ENCODE measurements at places on chromosomes 7 and 10.

DNA sequence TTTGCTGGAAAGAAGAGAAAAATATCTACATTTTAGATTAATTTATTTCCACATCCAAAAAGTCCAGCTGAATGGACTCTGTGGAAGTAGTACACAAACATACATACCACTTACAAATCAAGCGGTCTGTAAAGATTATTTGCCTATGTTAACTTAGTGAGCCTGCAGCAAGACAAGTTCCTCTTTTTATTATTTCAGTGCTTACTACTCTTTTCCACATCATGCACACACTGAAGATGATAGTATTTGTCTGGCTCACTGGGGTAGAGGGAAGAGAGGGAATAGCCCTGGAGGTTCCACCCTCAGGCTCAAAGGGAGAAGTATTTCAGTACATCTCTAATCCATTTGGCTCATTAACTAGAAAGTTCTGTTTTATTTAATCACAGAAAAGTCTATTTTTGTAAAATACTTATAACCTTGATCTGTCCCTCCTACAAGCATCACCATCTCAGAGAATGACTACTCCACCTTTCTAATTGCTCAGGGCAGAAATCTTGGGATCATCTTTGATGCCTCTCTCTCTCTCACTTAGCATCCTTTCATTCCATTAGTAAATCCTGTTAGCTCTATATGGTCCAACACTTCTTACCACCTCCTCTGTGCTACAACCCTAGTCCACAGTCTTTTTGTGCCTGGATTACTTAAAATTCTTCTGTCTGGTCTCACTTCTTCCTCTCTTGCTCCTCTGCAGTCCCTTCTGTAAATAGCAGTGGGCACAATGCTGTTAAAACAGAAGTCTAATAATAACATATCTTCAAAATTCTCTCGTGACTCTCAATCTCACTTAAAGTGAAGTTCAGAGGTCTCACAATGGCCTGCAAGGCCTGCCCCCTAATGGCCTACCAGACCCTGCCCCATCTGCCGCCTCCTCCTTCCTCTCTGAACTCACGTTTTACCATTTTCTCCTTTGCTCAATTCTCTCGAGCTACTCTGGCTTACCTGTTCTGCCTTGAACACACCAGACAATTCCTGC lies 64.3 kb upstream of the CCDC6 start:
- DNase-seq, result no peak

GRCh38 chr7:19709249-19709578 lies 377 bp upstream of the POLR1F start:
- DNase-seq, result no peak

GRCh38 chr10:63256009-63256773 lies 123.1 kb downstream of the NRBF2 start:
- DNase-seq, result no peak

GRCh38 chr10:124997771-124998623 lies 56.1 kb downstream of the ZRANB1 start:
- DNase-seq, result no peak

GRCh38 chr7:54664235-54665228 lies 94.5 kb downstream of the SEC61G start:
- peak; percentile 82 for DNase-seq

- DNase-seq, result no peak
Observed at GRCh38 chr7:13197501-13197900, 510.1 kb downstream of the ARL4A start.

GRCh38 chr7:150570556-150571465 lies 3.6 kb downstream of the GIMAP4 start:
- DNase-seq, result no peak

DNA sequence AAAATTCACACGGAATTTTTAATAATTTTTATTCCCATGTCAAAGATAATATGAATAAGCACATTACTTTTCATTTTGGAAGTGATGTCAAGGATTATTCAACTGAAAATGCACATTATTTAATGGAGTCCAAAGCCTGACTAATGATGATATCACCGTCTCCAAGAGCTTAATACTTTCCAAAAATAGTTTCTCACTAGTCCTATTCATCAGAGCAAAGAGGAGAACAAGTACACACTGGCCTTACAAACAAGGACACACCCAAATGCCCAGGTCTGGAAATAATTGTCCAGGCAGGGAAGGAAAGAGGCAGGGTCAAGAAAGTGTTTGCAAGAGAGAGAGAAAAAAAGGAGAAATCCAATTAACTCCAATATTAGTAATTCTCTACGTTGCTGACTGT lies 216.8 kb upstream of the CCDC6 start:
- no peak for DNase-seq

DNA sequence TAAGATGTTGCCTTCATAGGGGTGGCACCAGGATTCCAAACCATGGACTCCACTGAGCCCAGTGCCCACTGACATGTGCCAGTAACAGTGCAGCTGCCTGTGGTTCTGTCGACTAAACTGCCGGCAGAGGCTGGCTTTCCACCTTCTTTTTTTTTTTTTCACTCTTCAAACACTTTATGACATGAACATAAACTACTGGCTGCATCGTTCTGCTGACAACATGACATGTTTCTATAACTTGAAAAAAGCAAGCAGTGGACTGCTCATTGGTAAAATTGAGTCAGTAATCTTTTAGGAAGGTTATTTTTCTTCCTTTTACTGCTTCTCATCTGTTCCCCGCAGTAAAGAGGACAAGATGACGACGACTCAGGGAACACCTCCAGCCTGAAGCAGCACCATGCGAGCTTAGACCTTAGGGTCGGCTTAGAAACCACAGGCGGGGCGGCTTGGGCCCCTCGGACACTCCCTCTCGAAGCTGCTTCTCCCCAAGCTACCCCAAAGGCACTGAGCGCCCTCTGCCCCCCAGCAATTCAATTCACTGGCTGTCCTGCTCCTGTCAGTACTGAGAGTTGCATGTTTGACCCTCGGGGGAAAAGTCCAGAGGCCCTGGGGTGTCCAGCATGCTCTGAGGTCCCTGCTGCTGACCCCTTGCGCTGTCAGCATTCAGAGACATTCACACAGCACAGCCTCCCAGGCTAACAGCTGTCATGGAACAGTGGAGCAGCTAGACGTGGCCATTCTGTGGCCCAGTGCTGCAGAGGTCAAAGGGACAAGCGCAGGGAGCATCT lies 112.5 kb downstream of the EGFR start:
- DNase-seq, result no peak

DNA sequence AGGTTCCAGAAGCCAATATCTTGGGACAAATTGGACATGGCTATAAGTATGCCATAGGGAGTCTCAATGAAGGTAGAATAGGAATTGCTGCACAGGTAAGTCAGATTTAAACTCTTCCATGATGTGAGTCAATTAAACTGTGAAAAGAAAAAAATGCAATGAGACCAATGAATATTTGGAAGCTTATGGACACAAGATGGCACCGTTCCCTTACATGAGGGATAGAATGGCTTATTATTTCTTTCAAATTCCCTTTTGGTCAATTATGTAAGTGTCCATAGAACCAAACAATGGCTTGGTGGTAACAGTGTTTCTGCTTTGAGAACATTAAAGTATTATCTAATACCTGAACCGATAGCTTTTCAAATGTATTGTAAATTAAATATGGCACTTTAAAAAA lies 35.6 kb downstream of the ACADSB start:
- DNase-seq, result no peak

DNA sequence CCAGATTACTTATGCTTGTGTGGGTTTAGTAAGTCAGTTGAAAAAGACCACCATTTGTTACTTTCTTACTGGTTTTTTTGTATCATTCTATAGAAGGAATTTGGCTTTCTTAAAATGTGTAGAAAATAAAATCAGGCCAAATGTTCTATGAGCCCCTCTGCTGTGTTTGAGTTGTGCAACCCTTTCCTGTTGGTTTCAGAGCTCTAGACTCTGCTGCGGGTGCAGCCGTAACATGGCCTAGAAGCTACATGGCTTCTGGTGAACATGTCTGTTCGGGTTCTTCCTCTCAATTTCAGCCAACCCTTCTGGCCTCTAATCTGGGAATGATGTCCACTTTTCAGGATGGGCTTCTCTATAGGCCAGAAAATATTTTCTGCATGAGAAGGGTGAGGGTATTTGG lies 56.6 kb upstream of the RAB18 start:
- no peak for DNase-seq

DNA sequence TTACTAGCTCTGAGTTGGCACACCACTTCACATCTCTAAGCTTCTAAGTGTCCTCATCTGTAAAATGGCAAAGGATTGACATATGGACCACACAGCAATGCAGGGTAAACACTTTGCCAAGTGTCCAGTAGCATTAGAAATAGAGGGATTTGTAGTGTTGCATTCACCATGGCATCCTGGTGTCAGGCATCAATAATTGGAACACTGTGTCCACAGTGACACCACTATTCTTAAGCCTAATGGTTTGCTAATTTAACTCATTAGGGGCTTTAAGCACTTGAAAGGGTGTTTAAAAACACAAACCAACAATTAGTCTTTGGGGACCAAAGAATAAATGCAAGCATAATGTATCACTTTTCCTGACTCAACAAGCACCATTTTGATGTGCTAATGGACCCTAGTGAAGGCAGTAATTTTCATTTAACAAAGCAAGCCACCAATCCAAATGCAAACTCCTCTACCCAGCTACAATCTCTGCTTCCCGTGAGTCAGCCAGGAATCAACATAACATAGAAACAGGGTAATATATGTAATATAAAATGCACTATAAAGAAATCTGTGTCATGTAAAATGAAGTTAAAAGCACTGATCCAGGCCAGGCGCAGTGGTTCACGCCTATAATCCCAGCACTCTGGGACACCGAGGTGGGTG lies 75.9 kb downstream of the FAM204A start:
- no peak for DNase-seq

DNA sequence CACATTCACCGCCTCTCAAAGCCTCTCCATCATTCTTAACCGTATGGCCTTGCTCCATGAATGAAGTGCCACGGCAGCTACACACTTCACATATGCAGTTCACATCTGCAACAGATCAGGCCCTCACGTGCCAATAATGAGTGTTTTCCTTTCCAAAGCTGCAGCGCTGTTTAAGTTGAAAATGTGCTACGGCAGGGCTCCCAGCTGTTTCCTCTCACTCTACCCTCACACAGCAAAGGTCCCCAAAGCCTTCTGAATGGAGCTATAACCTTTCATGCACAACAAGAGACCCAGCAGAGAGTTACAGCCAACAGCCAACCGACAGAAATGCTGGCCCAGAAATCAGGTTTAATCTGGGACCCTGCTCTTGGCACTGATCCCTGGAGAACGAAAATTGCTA lies 236.1 kb downstream of the ELMO1 start:
- peak; percentile 60 for DNase-seq

GRCh38 chr10:66982053-66982420 lies 56.2 kb downstream of the LRRTM3 start:
- DNase-seq, result no peak

DNA sequence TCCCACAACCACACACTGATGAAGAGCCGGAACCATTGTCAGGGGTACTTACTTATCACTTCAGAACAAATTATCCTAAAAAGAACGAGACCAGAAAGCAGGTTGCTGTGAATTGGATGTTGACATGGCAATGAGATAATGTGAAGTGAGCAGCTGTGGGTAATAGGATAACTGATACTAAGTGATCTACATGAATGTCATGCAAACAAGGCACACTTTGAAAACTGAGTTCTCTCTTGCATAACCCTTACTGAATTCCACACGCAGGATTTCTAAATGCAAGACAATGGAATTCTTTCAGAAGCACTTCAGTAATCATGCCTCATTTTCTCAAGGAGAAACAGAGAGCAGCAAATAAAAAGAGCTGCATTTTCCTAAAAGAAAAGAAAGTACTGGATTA lies 242.5 kb upstream of the TMEM229A start:
- DNase-seq, result no peak

DNA sequence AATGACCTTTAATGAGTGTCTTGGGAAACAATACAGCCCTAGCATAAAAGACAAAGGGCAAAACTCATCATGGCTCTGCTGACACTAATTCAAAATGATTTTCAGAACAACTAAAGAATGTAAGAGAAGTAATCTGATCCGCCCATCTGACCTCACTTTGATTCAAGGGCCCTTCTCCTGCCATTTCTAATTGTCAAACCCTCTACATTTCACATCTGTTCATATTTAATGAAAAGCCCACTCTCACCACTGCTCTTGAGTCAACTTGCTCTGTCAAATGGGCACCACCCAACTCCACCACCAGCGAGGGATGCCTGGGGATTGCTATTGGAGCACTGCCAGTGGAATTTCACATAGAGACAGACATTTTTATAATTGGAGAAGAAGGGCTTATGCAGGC lies 639.2 kb downstream of the KCNMA1 start:
- no peak for DNase-seq

DNA sequence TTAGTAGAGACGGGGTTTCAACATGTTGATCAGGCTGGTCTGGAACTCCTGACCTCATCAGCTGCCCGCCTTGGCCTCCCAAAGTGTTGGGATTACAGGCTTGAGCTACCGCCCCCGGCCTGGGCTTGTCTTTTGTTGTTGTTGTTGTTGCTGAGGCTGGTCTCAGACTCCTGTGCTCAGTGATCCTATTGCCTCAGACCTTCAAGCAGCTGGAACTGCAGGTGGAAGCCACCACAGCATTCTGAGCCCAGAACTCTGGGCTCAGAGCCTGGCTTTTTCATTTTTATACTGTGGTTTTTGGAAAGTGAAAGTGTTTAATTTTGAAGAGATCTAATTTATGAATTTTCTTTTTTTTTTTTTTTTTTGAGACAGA lies 16.2 kb upstream of the DNAJB6 start:
- no peak for DNase-seq

- DNase-seq, result peak; percentile 43
Observed at GRCh38 chr7:151080067-151080521, 515 bp downstream of the FASTK start.

GRCh38 chr7:116843378-116843777 lies 19.0 kb upstream of the CAPZA2 start:
- DNase-seq, result no peak

DNA sequence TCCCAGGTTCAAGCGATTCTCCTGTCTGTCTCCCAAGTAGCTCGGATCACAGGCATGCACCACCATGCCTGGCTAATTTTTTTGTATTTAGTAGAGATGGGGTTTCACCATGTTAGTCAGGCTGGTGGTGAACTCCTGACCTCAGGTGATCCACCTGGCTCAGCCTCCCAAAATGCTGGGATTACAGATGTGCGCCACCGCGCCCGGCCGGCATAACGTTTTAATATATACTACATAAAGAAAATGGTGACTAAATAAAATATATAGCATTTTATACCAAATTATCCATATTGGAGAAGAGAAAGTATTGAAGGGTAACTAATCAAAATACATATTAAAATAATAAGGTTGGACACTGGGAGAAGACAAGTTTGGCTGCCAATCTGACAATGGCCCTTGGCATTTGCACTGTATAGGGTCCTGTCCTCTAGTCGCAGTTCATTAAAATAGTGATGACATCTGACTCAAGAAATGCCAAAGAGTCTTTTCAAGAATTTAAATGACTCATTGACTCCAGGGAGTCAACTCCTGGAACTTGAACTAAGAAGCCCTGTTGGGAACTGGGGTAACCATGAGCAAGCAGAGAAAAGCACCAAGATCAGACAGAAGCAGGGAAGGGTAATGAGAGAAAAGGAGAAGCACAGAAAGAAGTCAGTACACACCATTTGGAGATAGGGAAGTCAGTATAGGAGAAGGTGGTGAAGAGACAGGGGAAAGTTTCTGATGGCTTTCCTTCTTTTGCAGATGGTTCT lies 91.1 kb downstream of the CH25H start:
- no peak for DNase-seq

- DNase-seq, result no peak
Observed at GRCh38 chr10:86793696-86794095, 37.3 kb downstream of the BMPR1A start.

Data from MM.1S (cell line).